ENCODE measurements at places on chromosomes 3 and 15. TPM values are rescaled to one million over a fixed set of nuclear protein-coding genes. Genes with fewer than 3 reads are reported as not detected.

IL12A gene
- 0.63 TPM for total RNA-seq

DNA sequence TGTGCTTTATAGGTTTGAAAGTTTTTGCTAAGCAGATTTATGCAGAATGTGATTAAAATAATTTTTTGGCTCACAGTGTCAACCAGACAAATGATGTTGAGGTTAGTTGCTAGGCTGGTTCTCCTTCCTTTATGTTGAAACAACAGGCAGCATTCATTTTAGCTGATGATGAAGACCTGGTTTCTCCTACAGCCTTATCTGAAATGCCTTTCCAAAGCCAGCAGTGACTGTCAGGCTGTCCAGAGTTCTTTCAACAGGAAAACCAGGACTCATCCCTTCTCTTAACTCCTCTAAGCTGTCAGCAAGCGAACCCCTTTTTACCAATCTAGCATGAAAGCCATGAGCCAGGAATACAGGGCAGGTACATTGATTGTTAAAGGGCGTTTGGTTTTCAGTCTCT lies 84.1 kb downstream of the ZNF609 start:
- no peak for DNase-seq

- DNase-seq: no peak
Observed at GRCh38 chr3:130894986-130895280, 1.0 kb downstream of the ATP2C1 start.

- DNase-seq: no peak
Observed at GRCh38 chr3:195148549-195148948, 122.4 kb downstream of the XXYLT1 start.

- no peak for DNase-seq
Observed at GRCh38 chr3:31409866-31410265, 122.9 kb upstream of the STT3B start.

C2CD4A gene
- 0.07 TPM for total RNA-seq

DNA sequence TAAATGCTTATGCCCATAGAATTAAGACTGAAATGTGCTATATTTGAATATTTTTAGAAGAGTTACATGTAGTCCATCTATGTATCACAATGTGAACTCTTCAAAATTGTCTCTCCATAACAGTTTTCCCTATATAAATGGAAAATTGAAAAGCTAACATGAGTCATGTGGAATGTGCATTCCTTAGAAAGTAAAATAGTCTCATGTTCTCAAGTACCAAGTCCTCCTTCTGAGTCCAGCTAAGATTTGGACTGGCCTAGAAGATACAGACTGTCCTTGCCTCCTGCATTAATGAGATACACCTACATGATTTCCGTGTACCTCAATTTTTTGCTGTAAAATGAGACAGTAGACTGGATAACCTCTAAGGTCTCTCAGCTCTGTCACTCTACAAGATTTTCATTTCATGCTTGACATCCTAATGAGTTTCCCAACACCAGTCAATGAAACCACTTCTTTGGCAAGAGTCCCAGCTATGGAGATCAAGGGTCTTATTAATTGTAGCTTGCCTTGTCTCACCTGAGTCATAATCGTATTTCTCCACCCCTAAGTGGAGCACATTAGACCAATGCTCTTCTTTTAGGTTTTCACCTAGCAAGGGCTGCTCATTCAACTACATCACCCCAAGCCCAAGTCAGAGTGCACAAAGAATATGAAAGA lies 350.6 kb upstream of the IL12A start:
- no peak for DNase-seq
